Osteocyte (in vitro differentiated cells): ENCODE measurements at places on chromosomes 11 and 22.

GRCh38 chr11:57353036-57353435 is 14.9 kb downstream of the P2RX3 start:
- DNase-seq, result no peak

GRCh38 chr11:36447514-36447913 is 62.6 kb downstream of the TRAF6 start:
- DNase-seq, result no peak

DNA sequence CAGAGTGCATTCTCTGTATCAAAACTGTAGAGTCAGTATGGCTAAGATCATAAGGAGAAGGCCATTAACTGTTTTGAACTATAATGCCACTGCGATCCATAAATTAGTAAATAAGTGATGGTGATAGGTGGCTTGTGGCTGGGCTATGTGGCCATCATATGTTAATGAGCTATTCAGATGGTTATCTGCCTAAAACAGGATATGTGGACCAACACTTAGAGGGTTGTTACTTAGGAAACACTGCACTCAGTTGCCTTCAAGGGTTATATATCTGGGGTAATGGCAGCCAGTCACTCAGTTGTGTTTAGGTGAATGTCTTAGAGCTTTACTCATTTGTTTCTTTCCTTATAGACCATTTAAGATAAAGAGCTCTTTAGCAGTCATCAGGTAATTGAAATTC is 66.0 kb downstream of the PPP2R1B start:
- DNase-seq, result no peak

DNA sequence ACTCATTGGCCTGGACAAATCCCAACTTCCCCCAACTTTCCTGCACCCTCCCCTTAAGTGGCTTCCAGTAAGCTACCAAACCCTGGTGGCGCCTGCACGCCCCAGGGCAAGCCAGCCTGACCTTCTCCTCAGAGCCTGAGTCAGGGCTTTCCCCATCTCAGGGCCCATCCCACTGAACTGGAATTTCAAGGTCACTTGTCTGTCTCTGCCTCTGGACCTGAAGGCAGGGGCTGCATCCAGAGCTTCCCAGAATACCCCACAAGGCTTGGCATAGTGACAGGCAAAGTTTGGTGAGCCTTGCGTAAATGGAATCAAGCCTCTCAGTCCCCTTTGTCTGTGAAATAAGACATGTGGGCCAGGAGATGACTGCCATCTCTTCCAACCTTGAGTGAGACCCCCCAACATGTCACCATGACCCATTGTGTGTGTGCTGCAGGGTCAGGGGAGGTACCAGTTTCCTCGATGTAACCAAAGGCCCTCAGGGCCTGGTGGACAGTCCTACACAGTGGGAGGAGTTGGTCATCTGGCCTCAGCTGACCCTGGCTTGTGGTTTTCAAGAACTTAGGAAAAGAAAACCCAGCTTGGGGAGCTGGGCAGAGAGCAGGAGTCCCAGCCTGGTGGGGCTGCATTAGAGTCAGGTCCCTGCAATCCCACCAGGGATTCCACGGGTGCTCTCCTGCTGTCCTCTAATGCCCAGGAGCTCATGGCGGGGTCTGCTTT is 8.9 kb downstream of the ALX4 start:
- DNase-seq, result no peak

- DNase-seq, result no peak
Measured at GRCh38 chr11:97454988-97455387, 1065.2 kb downstream of the JRKL start.

DNA sequence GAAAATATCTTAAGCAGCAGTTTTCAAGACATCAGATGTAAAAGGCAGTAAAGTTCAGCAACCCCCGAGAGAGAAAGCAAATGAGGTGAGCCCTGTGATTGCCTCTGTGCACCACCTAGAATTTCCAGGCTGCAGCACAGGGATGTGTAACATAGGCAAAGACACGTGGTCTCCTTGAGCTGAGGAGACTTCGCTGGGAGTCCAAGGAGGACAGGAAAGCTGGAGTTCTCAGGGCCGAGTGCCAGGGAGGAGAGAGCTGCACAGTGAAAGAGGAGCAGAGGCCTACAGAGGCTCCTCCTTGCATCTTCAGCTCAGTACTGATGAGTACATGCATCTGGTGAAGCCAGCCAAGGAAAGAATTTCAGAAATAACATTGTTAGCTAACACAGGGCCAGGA is 17.6 kb upstream of the TOLLIP start:
- peak; percentile 67 for DNase-seq

DNA sequence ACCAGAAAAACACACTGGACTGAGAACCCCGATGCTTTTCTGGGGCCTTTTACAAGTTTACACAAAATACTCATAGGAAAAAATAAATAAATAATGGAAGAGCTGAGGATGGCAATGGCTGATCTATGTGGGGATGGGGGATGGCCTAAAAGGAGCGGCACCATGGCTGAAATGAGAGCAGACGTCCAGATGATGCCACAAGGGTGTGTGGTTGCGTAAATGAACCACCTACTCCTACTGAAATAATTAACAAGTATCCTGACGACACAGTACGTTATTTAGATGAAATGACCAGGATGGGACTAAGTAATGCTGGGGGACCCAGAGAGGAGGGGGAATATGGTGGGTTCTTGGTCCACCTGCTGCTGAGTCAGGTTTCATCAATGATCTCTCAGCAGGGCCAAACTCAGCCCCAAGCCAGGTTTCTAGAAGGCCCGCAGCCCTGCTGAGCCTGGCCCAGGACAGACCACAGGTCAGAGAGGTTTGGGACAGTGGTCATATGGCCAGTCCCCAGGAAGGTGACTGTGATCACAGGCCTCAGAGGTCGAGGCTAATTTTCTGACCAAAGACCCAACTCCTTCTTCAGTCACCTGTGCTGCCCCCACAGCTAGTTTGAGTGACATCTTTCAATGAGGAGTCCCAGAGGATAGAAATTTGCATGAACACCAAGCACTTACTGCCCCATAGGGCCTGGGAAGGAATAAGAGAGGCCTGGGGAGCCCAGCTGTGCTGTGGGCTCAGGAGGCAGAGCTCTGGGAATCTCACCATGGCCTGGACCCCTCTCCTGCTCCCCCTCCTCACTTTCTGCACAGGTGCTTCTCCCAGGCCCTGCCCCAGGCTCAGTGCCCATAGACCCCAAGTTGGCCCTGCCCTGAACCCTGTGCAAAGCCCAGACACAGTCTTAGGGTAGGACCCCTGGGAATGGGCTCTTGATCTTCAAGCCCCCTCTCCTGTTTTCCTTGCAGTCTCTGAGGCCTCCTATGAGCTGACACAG is 76.3 kb upstream of the IGLL5 start:
- DNase-seq, result peak; percentile 57

- DNase-seq, result peak; percentile 84
Measured at GRCh38 chr22:44523981-44524759, 26.1 kb upstream of the RTL6 start.

- no peak for DNase-seq
Measured at GRCh38 chr22:29484642-29485041, 4.6 kb downstream of the NEFH start.

DNA sequence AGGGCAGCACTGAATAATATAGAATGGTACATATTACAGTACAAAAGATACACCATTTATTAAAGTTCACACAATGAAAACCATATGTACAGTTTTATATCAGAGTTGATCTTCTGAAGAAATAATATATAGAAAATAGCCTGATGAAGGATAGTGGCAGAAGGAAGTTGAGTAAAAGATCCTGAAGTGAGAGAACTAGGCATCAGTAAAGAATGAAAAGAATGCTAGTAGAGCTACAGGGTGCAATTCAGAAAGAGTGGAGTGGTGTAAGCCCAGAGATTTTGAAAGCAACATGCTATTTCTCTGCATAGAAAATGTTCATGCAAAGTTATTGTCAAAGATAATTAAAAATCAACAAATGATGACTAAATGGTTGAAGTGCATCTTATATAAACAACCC is 1552.7 kb upstream of the TENM4 start:
- DNase-seq, result no peak

DNA sequence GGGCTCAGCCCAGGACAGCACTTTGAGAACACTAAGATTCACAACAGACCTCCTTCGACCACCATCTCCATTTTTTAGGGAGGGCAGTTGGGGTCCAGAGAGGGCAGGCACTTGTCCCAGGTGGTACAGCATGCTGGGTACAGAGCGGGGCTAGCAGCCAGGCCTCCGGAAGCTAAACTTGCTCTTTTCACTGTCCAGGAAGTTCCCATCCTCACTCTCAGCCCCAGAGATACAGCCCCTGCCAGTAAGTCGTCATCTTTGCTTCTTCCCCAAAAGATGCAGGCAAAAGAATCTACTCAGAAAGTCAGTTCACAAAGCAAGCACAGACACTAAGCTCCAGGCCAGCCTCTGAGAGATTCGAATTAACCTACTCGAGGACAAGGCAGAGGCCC is 6.7 kb upstream of the RAB3IL1 start:
- DNase-seq, result no peak
